Vein endothelial cell (primary cell): ENCODE measurements at places on chromosomes 1 and 21. TPM values are rescaled to one million over a fixed set of nuclear protein-coding genes. Genes with fewer than 3 reads are reported as not detected.

The CRYAA gene
- total RNA-seq, result not detected in 2 replicates

The TMEM269 gene
- not detected in 2 replicates for total RNA-seq

The LDLRAD1 gene
- total RNA-seq, result not detected in 2 replicates

The BLACAT1 gene
- under 0.01 and 0.29 TPM in 2 replicates for total RNA-seq

The RPS27 gene
- total RNA-seq, result 882 and 1,570 TPM in 2 replicates
